Epithelial cell of proximal tubule (primary cell): ENCODE measurements at places on chromosomes 1 and 21. TPM values are rescaled to one million over a fixed set of nuclear protein-coding genes. Genes with fewer than 3 reads are reported as not detected.

LCE1C gene
- total RNA-seq, result not detected in 2 replicates

DNA sequence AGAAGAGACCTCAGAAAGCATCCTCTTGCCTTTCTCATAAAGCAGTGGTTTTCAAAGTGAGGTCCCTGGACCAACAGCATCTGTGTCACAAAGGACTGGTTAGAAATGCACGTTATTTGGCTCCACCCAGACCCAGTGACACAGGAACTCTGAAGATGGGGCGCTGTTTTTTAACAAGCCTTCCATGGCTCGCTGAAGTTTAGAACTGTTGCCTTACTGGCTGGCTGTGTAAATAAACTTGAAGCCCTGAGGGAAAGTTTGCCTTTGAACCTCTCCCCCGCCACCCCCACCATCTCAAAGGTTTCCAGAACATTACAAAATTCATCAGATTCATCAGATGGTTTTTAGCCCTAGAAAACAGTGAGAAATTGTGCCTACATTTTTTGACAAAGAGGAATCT lies 21.8 kb upstream of the IKBKE start:
- no peak for DNase-seq

- no peak for DNase-seq
Observed at GRCh38 chr1:38125016-38125415, 78.4 kb upstream of the POU3F1 start.

DNA sequence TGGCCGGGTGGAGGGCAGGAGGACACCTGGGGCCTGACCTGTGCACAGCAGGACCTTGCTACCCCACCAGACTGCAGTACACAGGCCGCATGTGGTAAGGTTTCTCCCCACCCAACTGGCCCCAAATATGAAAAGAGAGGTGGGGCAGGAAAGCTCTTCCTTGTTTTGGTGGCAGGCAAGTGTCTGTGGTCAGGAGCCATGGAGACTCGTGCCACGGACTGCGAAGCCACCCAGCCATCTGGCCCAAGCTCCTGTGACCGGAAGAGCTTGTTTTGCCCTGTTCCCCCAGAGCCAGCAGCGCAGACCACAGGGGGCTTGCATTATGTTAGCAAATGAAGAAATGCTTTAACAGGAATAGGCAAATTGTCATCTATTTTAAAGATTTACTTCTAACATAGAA lies 54.9 kb downstream of the OLIG1 start:
- no peak for DNase-seq

- no peak for DNase-seq
Observed at GRCh38 chr21:34360488-34361241, 3.1 kb upstream of the KCNE2 start.

GRCh38 chr1:239125027-239125426 lies 261.3 kb upstream of the CHRM3 start:
- DNase-seq, result no peak

GRCh38 chr1:245153552-245154428 lies 995 bp upstream of the KIF26B start:
- no peak for DNase-seq

- no peak for DNase-seq
Observed at GRCh38 chr1:31944205-31945089, 6.3 kb upstream of the PTP4A2 start.
